Stimulated activated CD4-positive, alpha-beta T cell treated with anti-CD3 and anti-CD28 coated beads, Interleukin-12 subunit alpha, Interleukin-12 subunit beta, amount 100 ng/mL, for 4 hours (primary cell): ENCODE measurements at places on chromosomes 4 and X.

DNA sequence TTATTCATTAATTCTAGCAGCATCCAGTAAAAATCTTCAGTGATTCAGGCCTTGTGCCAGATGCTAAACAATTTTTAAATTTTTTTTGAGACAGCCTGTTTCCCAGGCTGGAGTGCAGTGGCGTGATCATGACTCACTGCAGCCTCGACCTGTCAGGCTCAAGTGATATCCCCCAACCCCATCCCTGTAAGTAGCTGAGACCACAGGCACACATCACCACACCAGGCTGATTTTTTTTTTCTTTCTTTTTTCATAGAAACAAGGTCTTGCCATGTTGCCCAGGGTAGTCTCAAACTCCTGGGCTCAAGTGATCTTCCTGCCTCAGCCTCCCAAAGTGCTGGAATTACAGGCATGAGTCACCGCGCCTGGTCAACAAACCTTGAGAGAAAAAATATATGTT, 705.5 kb downstream of the ARAP2 start:
- no peak for DNase-seq

GRCh38 chr4:55173580-55173979, 48.2 kb upstream of the KDR start:
- DNase-seq: no peak

DNA sequence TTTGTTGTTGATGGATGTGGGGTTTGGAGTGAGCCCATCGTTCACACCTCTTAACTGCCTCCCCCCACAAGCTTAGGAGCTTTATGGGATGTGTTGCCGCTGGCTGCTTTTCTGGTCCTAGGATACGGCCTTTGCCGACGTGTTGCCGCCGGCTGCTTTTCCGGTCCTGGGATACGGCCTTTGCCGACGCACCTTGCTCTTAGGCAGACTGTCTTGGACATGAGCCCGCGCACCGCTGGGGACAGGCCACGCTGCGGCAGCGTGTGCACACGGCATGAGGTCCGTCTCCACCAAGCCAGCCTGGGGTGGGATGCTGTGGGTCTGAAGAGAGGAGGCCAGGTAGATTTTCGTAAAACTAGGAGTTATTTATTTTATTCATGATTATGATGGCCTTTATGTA, 14.2 kb downstream of the RGS12 start:
- no peak for DNase-seq

- DNase-seq: no peak
Observed at GRCh38 chrX:23482561-23482960, 147.9 kb downstream of the PTCHD1 start.

DNA sequence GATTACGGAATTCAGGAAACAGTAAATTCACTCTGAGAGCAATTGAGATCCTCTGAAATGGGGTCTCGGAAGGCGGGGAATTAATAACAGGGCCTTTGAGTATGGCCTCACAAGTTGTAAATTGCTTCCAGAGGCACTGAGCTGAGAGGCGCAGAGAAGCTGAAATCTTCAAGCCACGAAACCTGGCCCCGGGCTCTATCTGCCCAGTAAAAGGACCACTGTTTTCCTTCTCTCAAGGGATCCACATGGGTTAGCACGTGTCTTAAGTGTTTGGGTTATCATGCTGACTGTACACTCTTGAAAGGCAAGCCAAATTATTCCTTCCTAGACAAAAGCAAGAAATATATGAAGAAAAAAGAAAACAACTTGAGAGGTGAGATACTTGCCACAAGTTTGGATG, 1012.9 kb upstream of the FTHL17 start:
- DNase-seq: no peak

DNA sequence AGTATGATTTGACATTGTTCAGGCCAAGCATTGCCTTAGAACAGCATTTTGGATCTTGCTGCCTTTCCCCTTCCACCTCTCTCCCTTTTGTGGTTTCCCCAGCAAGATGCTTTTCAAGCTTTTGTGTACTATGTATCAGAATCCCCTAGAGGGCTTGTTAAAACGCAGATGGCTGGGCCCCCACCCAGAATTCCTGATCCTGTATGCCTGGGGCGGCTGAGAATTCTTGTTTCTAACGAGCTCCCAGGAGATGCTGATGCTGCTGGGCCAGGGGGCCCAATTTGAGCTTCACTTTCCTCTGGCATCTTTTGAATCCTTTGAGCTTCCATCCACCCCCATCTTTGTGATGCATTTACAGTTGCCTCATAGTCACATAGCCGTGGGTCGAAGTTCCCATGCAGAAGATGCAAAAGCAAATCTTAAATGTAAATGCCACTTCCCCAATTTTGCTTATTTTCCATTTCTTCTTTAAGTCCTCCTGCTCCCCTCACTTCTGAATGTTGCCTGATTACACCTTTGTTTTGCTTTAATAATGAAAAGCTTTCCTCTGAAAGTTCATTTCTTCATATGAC, 18.5 kb downstream of the HCCS start:
- no peak for DNase-seq

- DNase-seq: no peak
Observed at GRCh38 chr4:39304651-39305050, 61.5 kb downstream of the RFC1 start.

GRCh38 chr4:78019414-78019813, 37.7 kb upstream of the FRAS1 start:
- DNase-seq: no peak

- DNase-seq: peak; percentile 9
Observed at GRCh38 chrX:8738588-8739189, 6.8 kb upstream of the ANOS1 start.

DNA sequence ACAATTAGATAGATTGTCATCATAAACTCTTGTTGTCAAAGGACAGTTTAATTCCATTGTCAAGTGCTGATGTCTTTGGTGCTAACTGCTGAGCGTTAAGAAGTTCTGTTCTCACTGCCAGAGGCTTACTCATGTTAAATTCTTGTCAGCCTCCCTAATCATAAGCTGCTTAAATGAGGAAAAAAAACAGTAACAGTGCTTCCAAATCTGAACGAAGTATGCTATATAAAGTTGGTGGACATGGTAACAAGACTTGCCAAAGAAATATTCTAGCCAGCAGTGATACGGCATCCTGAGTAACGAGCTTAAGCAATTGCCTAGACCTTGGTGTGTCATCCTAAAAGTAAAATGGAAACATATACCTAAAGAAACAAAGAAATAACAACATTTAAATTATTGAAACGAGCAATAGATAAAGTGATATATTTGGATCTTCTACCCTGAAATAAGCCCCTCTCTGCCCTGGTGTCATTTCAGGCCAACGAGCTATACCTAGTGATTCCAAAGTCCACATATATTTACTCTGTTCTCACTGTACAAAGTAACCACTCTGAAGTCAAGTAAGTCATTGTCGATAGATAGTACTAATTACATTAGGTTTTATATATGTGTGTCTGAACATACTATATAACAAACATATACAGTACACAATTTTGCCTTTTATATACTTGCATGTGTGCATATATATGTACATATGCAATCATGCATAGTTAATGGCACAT, 339.7 kb upstream of the HS3ST1 start:
- DNase-seq: no peak

DNA sequence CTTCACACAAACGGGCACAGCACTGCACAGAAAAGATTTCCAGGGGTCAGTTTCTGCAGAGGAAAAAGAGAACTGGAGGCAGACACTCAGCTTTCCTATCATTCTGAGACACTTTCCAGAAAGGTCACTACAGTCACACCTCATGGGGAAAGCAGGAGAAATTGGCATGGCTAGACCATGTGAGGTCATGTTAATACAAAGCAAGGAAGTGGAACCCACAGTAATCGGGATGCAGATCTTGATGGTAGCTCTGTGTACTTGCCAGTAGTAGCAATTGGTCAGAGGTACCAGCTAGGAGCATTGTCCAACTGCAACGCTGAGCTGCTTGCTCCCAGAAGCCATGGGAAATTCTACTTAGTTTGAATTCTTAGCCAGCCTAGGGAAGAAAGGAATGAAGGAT, 255.3 kb upstream of the PCDH10 start:
- DNase-seq: no peak

- DNase-seq: no peak
Observed at GRCh38 chr4:92304606-92305005, 840 bp downstream of the GRID2 start.

DNA sequence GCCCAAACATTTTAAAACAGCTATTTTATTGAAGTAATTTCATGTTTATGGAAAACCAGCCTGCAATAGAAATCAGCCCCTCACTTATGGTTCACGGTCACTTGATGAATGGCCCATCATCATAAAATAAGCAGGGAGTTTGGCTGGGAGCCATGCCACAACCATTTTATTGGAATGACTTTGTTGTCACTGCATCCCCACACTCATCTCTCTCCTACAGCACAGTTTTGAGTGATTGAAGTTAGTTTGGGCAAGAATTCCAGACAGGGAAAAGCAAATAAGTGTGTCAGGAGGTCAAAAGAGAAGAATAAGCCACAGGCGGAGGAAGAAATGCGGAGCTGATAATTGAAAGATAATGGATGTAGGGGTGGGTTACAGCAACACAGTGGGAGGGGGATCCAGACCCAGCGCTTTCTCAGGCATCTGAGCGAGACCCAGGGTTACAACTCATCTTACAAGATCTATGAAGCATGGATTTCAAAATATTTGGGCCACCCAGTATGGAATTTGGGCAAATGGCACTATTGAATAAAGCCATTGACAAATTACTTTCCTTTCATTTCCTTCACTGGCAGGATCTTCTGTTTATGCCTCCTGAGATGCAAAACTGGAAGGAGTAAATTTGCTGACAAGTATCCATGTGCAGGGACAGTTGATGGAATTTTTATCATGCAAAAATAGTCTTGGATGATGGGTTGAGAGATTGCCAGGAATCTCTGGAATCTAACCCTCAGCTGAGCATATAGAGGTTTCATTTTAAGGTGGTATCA, 100.8 kb downstream of the SHROOM3 start:
- DNase-seq: no peak

- DNase-seq: no peak
Observed at GRCh38 chrX:10677490-10677889, 57.1 kb upstream of the MID1 start.

DNA sequence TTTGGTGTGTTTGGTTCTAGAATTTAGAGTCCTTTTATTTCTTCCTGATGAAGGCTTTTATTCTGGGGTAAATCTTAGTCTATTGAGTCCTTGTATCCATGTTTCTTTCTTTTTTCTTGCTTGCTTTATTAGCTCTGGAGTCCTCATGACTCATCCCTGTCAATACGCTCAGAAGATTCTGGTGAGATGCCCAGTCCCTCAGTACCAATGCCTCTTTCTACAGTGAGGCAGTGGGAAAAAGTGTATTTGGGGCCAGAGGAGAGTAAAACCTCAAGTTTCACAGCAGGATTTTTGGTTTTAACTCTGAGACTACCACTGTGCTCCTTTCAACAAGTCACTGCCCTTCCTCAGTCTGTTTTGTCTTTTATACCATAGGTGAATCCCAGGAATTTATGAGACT, 368.0 kb downstream of the GBA3 start:
- DNase-seq: no peak

GRCh38 chrX:48648336-48648751, 35.3 kb upstream of the WAS start:
- peak; percentile 3 for DNase-seq

- DNase-seq: no peak
Observed at GRCh38 chr4:180913750-180914149, 1329.5 kb upstream of the TENM3 start.

- no peak for DNase-seq
Observed at GRCh38 chr4:24411806-24412205, 172.5 kb downstream of the DHX15 start.

DNA sequence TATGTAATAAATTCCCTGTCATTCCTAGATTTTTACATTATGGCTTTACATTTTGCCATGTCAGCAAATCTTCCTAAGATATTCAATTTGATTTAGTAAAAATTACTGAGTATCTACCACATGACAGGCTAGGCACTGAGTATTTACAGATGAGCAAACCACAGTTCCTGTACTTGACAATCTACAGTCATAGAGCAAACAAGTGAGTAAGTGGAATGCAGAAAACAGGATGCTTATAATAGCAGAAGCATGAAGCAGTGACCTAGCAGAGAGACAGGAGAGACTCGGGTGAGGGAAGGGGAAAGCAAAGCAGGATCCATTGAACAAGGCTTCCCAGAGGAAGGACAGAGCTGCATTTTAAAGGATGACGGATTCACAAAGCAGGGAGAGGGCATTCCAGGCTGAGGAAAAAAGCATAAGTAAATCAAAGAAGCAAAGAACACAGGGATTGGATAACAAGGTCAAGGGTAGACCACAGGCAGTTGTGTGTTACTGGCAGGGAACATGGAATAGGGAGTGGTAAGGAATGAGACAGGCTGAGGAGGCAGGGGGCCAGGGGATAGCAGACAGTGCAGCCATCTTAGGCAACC, 124.7 kb upstream of the C1QTNF7 start:
- no peak for DNase-seq

GRCh38 chrX:43283187-43283586, 372.9 kb upstream of the MAOA start:
- no peak for DNase-seq

DNA sequence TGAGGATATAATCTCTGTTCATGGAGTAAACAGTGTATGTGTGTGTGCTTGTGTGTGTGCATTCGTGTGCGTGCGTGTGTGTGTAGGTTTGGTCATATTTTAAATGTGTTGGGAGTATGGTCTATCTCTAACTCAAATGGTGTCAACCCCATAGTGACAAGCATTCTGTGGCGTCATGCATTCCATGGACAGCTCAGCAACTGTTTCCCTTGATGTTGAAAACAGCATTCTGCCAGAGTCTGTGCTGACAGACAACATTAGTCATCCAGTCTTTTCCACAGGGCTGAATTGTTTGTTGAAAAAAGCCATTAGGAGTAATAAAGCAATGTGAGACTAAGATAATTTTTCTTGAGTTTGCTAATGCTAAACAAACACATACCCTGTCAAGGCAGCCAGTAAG, 706.6 kb downstream of the PCDH19 start:
- no peak for DNase-seq

DNA sequence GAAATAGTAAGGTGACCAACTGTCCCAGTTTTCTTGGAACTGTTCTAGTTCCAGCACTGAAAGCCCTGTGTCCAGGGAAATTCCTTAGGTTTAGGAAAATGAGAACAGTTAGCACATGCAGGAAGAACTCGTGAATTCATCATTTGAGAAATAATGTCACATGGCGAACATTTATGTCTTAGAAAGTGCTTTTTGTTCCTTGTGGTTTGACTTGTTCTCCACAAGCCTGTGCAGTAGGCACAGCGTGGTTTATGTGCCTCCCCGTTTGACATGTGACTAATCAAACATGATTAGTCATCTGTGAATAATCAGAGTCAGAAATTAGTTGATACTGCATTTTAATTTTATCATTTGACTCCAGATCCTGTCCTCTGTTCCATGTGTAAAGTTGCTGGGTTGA, 556.0 kb upstream of the CPEB2 start:
- no peak for DNase-seq

DNA sequence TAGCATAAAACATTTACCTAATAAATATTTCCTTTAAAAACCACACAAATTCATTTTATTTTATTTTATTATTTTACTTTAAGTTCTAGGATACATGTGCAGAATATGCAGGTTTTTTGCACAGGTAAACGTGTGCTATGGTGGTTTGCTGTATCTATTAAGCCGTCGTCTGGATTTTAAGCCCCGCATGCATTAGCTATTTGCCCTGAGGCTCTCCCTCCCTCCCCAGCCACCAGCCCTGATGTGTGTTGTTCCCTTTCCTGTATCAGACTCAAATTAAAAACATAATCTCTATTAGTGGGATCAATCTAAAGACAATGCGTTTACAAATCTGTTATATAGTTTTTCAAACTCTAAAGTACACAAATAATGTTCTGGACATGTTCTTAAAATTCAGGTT, 1.2 kb upstream of the HTN3 start:
- DNase-seq: no peak
